Endothelial cell of umbilical vein (primary cell): ENCODE measurements at places on chromosomes 12 and 14. TPM values are rescaled to one million over a fixed set of nuclear protein-coding genes. Genes with fewer than 3 reads are reported as not detected.

DNA sequence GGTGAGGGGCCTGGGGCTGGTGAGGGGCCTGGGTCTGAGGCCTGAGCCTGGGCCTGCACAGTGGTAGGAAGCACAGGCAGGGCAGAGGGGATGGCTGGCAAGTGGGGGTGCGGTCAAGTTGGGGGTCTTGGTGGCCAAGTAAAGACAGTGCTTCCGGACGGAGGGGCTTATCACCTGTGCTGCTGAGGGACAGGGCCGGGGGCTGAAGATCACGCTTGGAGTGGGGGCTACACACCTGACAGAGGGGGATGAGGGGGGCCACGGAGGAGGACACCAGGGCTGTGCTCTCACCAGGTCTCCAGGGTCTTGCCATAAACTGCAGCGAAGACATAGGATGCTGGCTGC is 12.2 kb downstream of the TEDC1 start:
- DNase-seq: no peak

DNA sequence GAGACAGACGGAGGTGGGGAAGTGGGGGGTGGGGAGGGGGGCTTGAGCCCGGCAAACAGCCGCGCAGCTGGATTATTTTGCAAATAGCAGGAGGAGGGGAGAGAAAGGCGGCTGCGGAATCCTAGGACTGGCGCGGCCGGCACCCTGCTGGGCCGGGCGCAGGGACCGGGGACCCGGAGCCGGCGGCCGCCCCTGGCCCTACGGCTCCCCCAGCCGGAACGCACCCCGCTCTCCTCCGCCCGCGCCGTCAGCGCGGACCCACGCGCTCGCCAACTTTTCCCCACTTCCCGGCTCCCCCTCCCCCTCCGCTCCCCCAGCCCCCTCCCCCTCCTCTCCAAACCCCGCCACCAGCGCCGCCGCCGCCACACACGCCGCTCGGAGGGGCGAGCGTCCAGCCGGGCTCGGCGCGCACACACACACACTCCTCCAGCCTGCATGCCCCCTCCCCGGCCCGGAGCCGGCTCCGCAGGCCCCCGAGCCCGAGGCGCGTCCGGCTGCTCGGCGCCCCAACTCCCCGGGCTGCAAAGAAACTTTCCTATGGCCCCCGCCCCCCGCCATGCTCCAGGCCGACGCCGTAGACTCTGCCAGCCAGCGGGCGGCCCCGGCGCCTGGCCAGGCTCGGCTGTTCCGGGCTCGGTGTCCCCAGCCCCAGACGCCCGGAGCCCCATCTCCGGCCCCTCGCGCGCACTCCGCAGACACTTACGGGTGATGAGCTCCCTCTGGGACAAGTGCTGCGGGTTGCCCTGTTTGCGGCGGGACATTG is 1.4 kb downstream of the BCL11B start:
- DNase-seq: no peak

GATC gene
- polyA plus RNA-seq: 11.8 and 13.0 TPM in 2 replicates

DNA sequence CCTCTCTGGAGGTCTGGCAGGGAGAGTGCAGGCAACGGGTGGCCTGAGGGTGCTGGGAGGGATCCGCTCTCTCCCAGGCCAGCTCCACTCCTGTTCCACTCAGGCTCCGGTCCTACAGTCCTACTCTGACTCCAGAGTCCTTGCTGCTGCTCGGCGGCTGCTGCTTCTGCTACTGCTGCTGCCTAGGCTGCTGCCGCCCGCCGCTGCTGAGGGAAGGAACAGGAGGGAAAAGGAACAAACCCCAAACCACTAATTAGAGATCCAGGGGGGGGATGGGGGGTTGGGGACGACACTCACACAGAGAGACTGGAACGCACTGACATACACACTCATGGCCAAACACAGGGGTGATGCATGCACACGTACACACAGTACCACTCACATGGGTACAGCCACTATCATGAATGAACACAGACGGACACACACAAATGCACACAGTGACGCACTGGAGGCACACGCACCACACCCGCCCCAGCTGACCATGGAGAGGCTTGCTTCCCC is at the start of gene SP7:
Gene SP7, minus strand, starts transcription at position 174 of the 501 bp plus-strand sequence. CDS start 708 bp downstream, outside the sequence.
- no peak for DNase-seq

DNA sequence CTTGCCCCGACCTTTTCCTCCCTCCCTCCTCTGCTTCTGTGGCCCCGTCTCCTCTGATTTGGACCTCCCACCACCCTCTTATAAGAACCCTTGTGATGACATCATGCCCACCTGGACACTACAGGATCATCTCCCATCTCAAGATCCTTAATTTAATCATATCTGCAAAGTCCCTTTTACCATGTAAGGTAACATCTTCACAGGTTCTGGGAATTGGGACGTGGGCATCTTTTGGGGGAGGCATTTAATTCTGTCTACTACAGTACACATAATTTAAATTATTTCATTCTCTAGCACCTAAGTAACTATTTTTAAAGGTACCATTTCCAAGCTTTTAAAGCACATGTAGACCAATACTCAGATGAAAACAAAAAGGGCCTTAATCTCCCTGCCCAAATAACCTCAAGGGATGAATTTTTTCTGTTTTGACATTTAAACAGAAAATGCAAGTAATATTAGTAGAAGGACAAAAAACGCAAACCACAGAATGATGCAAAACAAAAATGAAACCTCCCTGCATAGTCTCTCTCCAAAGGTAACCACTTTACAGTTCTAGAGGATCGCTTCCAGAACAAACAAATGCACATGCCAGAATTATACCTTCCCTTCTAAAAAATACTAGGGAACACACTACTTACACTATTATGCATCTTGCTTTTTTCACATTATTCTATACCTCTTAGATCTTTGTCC is 222.1 kb downstream of the AACS start:
- DNase-seq: no peak

GRCh38 chr12:120223458-120224303 is 22.8 kb upstream of the RPLP0 start:
- DNase-seq: no peak

GRCh38 chr12:116673681-116674111 is 64.2 kb downstream of the SPRING1 start:
- DNase-seq: no peak

CLEC4E gene
- polyA plus RNA-seq: not detected in 2 replicates

KRT81 gene
- polyA plus RNA-seq: not detected in 2 replicates

- DNase-seq: no peak
Measured at GRCh38 chr12:112963227-112963861, 15.0 kb upstream of the OAS2 start.

SPIC gene
- not detected in 2 replicates for polyA plus RNA-seq

SLC6A15 gene
- 0.03 TPM in 1 of 2 replicates, not detected in the other for polyA plus RNA-seq

GRCh38 chr12:101299931-101300330 is 20.0 kb downstream of the UTP20 start:
- no peak for DNase-seq

EIF2S3B gene
- polyA plus RNA-seq: 0.16 and 0.21 TPM in 2 replicates

RPL10L gene
- polyA plus RNA-seq: not detected in 2 replicates

CACNA2D4 gene
- 0.58 and 0.67 TPM in 2 replicates for polyA plus RNA-seq

KRT74 gene
- polyA plus RNA-seq: not detected in 2 replicates

DNA sequence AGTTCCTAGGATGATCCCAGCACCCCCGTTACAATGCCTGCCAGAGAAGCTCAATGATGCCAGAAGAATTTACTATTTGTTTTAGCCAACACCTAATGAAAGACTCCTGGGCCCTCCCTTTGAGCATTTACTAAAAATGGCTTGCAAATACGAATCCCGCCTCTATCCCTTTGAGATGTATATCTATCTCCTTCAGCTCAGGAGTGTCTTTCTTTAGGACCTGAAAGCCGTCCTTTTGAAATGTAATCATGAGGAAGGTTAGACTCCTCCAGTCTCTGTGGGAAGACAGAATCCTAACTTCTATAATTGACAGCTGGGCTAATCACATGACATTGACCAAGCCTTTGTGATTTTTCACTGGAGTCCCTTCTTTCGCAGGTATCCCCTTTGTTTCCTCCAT is 19.2 kb upstream of the DYNC1H1 start:
- DNase-seq: no peak

DNA sequence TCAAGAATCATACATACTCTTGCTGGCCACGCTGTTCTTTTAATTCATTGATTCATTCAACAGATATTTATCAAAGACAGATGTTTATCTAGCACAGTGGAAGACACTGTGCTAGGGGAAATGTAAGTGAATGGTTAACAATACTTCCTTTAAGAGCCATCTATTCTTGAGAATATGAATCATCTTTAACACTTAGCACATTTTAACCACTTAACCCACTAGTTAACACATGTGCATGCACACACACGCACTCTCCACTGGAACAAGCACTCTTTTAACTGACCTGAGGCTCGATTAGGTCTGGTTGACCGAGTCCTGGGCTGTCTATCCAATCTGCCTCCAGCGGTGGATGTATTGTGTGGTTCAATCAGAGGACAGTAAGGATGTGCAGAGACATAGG is 34.6 kb downstream of the LMNTD1 start:
- no peak for DNase-seq

DNA sequence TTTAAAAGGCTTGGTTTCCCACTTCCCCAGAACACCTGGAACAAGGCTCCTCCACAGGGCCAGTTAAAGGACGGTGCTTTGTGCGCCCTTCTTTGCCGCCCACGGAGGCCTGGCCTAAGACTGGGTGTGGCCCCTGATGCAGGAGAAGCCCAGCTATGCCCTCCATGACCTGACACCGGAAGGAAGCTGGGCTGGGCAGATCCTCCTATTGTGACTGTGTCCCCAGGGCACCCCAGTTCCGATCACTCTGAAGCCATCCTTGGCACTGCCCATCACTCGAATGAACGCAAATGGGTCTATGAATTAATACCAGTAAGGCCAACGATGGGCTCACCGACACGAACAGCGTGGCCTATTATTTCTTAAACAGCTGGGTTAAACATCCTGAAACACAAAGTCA is 42.6 kb downstream of the FBXO21 start:
- DNase-seq: no peak

DNA sequence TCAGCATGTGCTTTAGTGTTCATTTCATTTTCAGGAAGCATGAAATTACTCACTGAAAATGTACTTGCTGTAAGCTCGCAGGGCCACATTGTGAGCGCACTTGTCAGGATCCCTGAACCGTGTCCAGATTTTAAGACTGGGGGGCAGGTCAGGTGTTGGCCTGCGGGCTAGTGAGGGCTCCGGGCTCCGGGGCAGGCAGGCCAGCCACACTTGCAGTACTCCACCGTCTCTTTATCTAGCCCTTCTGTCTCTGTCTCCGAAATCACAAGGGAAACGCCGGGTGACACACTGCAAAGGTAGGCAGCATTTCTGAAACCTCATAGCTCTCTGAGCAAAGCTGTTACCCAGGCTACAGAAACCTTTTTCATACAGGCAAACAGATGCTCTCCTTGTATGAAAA is 98.7 kb downstream of the EML1 start:
- no peak for DNase-seq

ESR2 gene
- 0.08 and 0.10 TPM in 2 replicates for polyA plus RNA-seq

- peak; percentile 34 for DNase-seq
Measured at GRCh38 chr14:31357279-31357678, 63.1 kb downstream of the HEATR5A start.

DNA sequence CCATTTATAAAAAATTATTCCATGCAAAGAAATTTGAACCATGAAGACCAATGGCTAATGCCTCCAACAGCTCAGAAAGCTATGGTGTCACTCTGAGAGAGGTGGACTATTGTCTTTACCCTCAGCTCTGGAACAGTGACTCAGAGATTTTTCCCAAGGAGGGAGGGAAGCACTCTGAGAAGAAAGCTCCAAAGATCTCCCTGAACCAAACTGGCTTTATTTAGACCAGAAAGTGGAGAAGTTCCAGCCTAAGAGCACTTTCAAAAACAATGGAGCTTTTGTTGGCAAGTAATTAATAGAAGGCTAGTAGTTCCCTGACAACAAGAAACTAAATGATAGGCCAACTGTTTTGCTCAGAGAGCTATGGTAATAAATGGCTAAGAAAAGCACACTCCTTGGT is 599.9 kb upstream of the MDGA2 start:
- no peak for DNase-seq

TAS2R7 gene
- polyA plus RNA-seq: not detected in 2 replicates

TM9SF1 gene
- 64.4 and 71.5 TPM in 2 replicates for polyA plus RNA-seq

DNA sequence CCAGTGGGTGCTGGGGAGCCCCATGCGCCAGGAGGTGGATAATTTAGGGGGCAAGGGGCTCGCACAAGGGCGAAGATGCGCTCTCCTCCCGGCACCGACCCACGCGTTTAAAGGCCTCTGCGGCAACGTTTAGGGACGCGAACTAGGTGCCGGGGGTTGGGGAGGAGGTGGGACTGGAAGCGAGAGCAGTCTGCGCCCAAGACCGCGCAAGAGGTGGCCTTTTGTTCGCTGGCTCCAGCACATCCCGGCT is 1.3 kb downstream of the SLC38A1 start:
- no peak for DNase-seq

MGAT2 gene
- polyA plus RNA-seq: 34.5 and 36.4 TPM in 2 replicates

- no peak for DNase-seq
Measured at GRCh38 chr12:86261578-86261977, 5.4 kb upstream of the MGAT4C start.

RD3L gene
- polyA plus RNA-seq: not detected in 2 replicates

GRCh38 chr14:66288511-66288910 is 197.7 kb upstream of the CCDC196 start:
- no peak for DNase-seq

DNA sequence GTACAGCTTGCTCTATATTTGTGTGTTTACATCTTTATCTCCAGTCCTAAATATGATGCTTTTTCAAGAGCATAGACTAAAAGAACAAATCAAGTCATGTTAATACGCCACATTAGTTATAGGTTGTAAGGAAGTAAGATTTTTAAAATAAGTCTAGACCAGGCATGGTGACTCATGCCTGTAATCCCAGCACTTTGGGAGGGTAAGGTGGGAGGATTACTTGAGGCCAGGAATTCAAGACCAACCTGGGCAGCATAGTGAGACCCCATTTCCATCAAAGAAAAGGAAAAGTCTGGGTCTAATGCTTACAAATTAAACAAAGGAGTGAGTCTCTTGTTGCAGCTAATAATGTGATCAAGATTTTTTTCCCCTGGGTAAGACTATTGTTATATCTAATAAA is 118.9 kb downstream of the GPR135 start:
- DNase-seq: no peak

KRT77 gene
- polyA plus RNA-seq: not detected in 2 replicates

SSPN gene
- 0.75 and 1.3 TPM in 2 replicates for polyA plus RNA-seq

DNA sequence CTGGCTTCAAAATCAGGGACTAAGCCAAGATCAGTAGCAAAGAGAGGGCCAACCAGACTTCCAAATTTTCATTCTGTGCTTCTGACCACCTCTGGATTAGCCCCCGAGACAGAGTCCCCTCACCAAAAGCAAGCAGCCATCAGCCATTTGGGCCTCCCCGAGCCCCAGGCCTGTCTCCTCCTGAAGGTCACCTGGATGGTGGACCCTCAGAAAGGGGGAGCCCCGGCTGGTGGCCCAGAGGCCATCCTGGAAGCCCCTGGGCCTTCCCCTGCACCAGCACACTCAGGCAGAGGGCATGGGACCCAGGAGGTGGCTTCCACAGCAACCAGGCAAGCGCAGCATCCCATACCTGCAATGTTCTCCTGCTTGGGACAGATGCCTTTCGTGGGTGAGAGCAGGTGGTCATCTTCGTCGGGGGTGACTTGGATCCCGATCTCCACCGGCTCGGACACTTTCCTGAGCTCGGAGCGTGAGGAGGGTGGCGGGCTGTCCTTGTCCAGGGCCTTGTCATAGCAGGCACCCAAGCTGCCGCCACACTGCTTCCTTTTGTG is 14.8 kb downstream of the BCL11B start:
- no peak for DNase-seq
